ENCODE measurements at places on chromosomes 6 and 20.

DNA sequence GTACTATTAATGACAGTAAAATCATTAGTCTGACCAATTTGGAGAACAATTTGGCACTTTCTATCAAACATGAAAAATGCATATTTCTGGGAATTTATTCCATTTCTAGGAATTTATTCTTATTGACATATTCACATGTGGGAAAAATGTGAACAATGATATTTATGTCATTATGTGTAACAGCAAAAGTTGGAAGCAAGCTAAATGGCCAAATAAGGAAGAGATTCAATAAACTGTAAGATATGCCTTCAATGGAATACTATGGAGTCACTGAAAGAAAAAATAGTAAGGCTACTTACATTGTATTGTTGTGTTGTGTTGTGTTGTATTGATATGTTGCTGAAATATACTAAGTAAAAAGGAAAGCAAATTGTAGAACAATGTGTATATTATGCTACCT, 100.5 kb upstream of the EDN1 start:
- no peak for DNase-seq

DNA sequence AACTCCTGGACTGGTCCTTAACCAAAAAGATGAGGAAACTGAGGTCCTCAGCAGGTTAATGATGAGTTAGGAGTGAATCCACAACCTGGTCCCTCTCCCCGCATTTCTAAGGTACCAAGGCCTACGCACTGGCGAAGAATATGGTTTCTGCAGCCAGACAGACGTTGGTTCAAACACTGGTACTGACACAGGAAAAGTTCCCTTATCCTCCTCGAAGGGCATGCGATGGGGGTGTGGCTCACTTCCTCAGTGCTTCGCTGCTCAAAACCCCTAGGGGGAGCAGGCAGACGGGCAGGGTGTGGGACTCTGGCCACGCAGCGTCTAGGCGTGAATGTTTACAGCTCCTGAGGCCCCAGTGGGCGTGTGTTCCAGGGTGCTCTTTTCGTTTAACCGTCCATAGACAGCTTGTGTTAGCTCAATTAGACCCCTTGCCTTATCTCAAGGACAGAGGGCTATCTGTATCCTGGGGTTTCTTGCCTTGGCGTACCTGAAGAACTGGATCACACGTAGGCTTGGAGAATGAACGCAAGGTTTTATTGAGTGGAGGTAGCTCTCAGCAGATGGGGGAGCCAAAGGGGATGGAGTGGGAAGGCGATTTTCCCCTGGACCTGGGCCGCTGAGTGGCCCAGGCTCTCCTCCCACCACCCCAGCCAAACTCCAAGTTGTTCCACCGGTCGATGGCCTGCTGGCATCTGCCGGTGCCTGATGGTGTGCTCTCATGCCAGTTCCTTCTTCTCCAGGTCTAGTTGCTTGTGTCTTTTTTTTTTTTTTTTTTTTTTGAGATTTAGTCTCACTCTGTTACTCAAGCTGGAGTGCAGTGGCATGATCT, 31.8 kb upstream of the PTPN1 start:
- peak; percentile 33 for DNase-seq

DNA sequence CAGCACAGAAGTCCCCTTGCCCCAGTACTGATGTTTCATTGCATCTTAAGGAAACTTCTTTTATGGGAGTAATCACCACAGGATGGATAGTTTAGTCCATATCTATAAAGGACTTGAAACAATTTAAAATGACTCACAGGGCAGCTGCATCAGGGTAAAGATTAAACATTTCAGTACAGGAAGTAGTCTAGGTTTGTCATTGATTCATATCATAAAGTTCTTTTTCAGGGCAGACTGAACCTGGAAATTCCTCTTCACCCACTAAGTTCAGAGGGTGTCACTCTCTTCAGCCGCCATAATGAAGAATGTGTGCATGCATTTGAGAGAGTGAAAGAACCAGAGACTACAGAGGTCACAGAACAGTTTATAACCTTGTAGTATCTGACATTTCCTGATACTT, 296.3 kb upstream of the JAG1 start:
- no peak for DNase-seq

DNA sequence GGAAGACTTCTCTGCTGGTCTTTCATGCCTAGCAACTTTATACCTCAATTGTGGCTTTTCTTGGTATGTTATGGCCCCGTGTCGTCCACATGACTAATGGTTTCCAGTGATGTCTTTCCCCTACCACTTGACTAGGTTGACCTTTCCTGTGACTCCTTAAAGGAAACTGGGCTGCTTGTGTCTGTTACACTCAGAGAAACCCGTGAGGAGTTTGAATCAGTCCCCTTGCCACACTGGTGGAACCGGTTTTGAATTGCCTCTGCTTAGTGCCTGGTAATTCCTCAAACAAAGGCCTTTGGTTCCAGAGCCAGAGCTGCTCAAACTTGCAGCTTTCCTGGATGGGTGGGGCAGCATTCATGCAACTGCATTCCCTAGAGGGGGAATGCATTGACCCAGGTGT, 21.9 kb downstream of the ECT2L start:
- DNase-seq, result peak; percentile 82

DNA sequence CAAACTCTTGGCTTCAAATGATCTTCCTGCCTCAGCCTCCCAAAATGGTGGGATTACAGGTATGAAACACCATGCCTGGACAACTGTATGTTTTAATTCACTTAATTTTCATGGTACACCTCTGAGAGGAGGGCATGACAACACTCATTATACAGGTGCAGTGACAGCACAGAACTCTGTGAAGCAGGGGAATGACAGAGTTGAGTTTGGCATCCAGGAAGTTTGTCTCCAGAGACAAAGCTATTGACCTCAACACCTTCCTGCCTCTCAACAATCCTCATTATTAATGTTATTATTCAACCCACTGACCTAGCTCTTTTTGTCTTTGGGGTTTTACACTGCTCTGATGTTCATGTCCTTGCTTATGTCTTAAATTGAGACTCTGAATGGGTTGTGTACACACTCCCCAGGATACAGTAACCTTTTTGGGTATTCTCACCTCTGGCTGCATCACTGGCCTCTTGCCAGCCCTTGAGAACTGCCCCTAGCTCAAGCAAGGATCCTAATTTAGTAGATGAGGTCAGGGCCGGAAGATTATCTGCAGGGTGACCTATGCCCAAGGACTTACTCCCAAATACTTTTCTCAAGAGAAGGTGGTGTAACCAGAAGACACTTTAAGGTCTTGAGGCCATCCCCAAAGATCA, 13.0 kb upstream of the IER3 start:
- DNase-seq, result no peak

DNA sequence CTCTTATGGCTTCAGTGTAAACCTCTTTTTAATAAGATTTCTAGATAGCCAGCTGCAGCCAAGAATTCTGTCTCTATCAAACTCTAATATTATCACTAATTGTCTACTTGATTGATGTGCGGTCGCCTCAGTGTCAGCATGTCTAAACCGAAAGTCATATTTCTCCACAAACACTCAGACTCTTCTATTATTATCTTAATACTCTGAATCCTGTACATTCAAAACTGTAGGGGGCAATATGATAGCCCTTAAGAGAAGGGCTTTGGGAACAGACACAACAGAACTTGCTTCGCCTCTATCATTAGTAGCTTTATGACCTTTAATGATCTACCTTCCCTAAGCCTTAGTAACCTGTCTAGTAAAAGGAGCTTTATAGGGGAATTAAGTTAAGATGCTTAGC, 379.7 kb upstream of the PTCHD4 start:
- DNase-seq, result no peak

DNA sequence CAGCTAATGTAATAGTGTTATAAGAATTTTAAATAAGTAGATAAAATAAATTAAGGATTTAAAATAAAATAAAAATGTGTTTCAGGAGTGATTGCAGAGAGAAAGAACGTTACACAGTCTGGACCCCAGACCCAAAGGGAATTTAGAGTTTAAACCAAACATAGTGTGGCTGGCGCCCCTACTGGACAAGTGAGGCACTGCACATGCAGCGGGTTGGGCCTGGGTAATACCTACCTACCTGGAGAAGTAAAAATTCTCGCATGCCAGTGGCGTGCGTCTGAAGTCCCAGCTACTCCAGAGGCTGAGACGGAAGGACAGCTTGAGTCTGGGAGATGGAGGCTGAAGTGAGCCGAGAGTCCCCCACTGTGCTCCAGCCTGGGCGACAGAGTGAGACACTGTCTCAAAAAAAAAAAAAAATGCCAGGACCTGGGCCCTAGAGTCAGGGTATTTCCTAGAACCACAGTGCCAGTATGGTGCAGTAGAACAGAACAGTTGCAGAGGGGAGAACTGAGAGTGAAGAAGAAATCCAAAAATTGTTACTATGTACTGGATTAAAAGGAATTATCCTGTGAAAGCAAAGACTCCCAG, 71.4 kb upstream of the TCF21 start:
- no peak for DNase-seq

DNA sequence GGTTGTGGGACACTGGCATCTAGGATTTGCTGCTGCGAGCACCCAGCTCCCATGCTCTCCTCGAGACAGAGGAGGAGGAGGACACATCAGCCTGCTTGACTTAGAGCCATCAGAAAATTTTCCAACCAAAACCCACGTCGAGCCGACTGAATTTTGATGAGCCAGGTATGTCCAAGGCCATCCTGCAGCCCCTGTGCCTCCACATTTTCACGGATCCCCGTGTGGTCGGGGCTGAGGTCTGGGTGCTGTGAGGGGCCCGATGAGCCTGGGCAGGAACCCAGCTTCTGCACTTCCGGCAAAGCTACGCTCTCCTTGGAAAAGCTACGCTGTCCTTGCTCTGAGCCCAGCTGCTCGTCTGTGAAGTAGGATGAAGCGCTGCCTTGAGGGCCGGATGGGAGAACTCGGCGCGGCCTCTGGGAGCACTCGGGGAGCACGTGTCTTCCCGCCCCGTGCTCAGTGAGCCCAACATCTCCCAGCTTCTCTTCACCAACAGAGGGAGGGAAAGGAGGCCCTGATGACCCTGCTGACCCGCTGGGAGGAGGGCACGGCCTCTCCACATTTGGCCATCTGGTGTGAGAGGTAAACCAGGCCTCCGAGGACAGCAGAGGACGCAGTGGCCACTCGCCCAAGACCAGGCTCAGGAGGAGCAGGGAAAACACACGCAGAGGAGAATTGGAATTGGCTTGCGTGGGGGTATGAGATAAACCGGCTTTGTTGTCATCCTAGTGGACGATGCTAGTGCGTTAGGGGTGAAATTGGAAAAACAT, 33.9 kb downstream of the PSMG4 start:
- DNase-seq, result no peak

GRCh38 chr20:46835418-46835817, 59.2 kb upstream of the EYA2 start:
- no peak for DNase-seq

DNA sequence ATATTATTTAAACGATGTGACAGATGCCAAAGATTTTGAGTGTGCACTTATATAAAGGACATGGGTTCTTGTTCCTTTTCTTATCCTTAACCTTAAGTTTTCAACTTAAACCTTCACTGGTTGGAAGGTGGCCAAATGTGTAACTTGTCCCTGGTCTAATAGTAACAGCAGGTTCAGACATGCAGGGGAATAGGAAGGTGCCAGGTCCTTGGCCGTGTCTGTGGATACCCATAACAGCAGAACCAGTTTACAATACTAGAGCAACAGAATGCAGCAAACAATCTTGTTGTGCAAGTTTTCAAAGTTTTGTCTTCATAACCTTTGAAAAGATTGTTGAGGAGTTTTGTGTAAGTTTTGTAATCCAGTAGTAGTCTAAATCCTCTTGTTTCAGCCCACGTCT, 4.4 kb downstream of the MYB start:
- DNase-seq, result no peak

- no peak for DNase-seq
Observed at GRCh38 chr6:70998148-70998547, 41.3 kb upstream of the B3GAT2 start.

DNA sequence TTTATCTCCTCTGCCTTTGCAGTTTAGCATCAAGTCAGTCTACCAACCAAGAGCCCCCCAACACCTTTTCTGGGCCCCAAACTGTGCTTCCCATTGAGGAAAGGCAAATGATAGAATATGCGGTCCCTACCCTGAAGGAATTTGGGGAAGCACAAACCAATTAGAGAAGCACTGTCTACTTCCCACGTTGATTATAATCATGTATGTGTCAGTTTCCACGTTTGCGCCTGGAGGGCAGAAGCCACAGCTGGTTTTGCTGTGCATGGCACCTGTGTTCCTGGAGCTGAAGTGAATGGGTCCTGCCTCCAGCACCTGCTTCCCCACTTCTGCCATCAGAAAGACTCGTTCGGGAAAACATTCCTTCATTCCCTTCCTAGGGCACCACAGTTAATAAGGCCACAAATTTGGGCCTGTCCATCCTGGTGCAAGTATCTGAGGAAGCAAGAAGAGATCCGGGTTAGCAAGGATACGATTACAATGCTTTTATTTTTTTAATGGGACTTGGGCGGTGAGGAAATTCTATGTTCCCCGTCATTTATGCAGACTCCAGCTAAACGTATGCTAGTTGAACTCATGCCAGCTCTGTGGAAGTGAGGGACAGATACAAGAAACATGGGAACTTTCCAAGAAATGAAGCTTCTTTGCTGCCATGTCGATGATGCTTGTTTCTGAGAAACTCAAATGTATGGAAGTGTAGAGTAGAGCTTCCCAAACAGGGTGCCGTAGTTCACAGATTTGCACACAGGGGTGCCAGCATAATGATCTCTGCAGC, 333.5 kb downstream of the NRN1 start:
- DNase-seq, result no peak

DNA sequence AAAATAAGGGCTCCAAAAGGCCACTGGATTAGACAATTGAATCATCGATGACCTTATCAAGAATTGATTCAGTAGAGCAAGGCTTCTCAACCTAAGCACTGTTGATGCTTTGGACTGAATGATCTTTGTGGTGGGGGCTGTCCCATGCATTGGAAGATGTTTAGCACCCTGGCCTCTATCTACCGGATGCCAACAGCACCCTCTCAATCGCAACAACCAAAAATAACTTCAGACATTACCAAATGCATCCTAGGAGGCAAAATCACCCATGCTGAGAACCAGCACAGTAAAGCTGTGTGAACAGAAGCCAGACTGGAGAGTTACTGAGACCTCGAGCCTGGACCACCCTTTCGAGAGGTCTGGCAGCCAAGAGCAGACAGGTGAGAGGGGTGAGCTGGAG, 67.5 kb downstream of the TBC1D7 start:
- DNase-seq, result no peak

GRCh38 chr6:54140811-54141210, 29.6 kb downstream of the MLIP start:
- DNase-seq, result no peak

DNA sequence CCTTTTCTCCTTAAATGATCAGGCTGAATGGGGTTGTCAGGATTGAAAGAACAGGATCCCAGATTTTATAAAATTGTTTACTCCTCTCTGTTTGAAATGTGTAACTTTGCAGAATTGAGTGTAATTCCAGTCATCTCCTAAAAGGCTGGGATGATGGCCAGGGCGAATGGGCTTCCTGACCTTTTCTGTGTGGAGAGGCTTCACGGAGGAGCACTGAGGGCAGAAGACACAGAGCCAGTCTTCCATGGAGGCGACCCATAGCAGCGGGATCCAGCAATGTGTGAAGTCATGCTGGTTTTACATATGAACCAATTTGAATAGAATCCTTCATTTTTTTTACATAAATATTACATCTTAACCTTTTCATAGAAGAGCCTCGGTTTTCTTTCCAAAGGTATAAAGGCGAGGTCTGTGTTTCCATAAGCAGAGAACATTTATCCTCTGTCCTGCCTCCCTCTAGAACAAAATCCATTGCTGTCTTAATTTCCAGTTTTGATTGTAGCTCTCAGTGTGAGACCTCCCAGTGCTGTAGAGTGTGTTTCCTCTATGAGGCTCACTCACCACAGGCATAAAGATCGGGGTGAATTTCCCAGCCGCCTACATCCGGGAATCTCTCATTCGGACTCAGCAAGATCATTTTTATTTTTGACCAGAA, 369.7 kb upstream of the FLRT3 start:
- DNase-seq, result no peak

- DNase-seq, result no peak
Observed at GRCh38 chr20:63863021-63863797, 1.9 kb upstream of the TPD52L2 start.

- DNase-seq, result no peak
Observed at GRCh38 chr20:62403331-62403730, 3.8 kb downstream of the CABLES2 start.
